Inflammatory macrophage treated with lipopolysaccharide for 4 hours (primary cell): ENCODE measurements at places on chromosomes 4 and X.
A peak's percentile ranks its signal among the peaks of the same experiment; 100 is the strongest.

DNA sequence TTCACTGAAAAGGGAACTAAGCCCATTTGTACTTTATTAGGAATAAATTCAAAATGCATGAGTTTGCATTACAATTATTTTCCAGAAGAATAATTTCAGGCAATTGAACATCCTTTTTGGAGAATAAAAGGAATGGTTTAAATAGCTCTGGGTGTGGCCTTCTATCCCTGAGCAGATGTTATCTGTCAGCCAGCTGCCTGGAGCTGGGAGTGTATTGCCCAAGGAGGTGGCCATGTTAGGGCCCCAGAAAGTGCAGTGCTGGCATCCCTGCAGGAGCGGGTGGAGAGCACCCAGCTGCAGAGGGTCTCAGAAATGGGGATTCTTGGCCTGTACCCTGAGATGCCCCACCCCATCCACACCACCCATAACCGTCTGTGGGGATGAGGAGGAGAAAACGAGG is 21.6 kb upstream of the VEGFD start:
- DNase-seq: no peak

DNA sequence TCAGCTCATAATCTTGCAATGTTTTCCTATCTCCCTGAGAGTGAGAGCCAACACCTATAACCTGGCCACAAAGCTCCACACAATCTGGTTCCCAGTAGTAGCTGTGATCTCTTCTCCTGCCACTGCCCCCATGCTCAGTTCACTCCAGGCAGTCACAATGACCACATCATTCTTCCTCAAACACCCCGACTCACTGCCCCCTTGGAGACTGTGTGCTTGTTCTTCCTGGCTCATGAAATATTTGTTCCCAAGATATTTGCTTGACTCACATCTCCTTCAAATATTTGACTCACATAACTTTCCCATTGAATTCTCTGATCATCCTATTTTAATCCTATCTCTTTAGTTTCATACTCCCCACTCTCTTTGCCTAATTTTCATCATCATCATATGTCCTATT is 173.7 kb downstream of the AREG start:
- no peak for DNase-seq

DNA sequence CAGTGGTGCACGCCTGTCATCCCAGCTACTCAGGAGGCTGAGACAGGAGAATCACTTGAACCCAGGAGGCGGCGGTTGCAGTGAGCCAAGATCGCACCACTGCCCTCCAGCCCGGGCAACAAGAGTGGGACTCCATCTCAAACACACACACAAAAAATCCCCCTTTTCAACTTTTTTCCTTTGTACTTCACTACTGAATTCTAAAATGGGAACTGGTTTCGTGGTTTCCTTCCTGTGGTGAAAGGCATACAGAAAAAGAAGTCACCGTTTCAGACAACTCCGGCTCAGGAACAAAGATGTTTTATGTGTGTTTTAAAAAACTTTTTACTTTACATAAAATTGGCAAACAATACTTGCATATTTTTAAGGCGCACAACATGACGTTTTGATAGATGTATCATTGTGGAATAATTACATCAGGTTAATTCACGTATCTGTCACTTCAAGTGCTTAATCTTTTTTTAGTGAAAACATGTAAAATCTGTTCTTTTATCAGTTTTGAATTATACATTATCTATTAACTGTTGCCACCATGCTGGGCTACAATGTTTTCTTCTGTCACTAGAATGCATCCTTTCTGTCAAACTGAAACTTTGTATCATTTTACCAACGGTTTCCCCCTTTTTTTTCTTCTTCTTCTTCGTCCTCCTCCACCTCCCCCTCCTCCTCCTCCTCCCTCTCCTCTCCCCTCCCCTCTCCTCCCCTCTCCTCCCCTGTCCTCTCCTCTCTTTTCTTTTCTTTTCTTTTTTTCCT is 186.0 kb downstream of the CRLF2 start:
- DNase-seq: peak; percentile 15

- DNase-seq: no peak
These were observed 487.4 kb upstream of the TENM3 start for GRCh38 chr4:181755846-181756245.

GRCh38 chrX:85897362-85898126 is 149.8 kb downstream of the CHM start:
- DNase-seq: no peak
